ENCODE measurements at places on chromosomes 1 and 21.

- peak; percentile 56 for DNase-seq
Observed at GRCh38 chr1:180235502-180236239, 5.6 kb downstream of the LHX4 start.

GRCh38 chr1:185721553-185721952 lies 12.6 kb upstream of the HMCN1 start:
- no peak for DNase-seq

GRCh38 chr1:115331558-115332331 lies 6.3 kb downstream of the NGF start:
- DNase-seq = no peak

DNA sequence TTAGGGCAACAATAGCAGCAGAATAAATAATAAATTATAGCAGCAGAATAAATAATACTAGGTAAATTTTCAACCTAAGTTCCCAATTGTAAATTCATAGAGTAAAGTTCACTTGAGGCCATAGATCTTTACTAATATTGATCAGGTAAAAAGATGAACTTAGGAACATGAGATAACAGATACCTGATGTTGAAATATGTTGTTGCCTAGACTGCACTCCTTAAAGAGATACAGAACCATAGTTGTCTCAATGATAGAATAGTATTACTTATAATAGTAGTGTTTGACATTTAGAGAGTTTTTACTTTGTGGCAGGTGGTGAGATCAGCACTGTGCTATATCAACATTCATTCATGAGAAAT lies 378 bp upstream of the F13B start:
- DNase-seq = no peak

GRCh38 chr1:235639226-235640205 lies 10.1 kb downstream of the GNG4 start:
- no peak for DNase-seq

DNA sequence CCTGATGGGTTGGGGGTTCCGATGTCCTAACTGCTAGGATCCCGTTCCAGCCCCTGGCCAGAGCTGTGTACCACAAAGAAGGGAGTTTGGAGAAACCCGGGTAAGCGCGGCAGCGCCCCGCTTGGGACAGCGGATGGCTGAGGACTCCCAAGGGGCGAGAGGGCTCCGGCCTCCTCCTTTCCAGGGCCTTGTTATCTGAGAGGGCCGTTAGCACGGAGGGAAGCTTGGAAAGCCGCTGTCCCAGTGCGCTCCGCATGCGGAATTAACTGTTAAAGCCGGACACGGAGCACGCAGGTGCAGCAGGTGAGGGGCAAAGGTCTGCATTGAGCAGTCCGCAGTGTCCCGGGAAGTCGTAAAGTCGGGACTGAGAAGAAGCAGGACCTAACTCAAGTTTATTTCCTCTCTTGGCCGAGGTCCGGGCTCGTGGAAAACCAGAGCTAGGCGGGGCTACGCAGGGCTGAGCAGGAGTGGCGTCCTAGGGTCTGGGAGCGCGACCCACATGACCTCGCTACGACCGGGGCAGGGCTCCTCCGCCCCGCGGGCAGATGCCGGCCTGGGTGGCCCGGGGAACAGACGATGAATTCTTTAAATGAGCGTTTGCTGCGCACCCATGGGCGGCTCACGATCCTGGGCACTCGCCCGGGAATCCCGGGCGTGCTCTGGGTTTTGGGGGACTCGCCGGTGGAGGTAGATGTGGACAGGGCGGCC lies 4.5 kb downstream of the LHX4 start:
- peak; percentile 77 for DNase-seq

DNA sequence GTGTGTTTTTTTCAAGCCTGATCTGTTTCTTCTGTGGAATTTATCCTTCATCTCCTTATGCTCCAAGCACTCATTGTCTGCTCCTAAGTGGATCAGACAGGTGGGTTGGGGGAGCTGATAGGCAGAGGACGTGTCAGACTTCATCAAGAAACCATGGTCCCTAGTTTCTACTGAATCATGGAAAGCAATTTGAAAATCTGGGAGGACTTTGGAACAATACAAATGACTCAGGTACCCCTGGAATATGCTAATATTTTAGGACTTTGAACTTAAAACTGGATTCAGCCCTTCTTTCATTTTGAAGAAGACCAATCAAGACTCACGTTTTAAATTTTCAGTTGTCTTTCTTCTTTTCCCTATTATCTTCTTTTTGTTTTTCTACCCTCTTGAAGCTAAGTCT lies 7.7 kb downstream of the ABCG1 start:
- no peak for DNase-seq

DNA sequence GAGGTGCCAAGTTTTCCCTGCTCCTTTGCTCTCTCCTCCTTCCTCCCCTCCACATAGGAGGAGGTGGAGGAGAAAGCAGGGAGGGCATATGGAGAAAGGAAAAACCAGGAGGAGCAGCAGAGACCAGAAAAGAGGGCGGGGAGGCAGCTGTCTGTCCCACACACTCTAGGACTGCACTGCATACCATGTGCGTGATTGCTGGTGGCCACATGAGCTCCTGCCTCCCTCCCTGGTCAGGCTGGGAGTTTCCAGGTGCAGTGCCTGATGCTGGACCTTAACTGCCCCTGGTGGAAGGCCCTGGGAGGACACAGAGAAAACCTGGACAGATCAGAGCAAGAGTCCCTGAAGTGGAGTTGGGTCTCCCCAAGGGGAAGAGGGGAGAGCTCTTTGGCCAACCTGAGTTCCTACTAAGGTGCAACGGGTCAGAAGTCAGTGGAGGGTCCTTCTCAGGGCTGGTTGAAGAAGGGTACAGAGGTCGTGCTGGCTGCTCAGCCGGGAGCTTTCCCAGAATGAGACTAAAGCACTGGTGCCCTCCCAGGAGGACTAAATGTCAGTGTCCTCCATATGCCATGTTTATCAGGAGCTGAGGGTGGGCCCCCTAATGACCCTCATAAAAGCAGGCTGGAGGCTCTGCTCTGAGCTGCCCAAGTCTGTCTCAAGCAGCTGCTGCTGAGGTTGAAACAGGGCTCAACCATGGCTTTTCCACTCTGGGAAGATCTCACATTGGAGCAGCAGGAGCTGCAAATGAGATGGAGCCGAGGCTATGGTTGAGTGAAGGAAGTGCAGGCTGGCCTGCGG lies 3.5 kb upstream of the LGR6 start:
- DNase-seq = peak; percentile 74

GRCh38 chr1:31364561-31365250 lies 8.2 kb downstream of the FABP3 start:
- no peak for DNase-seq

DNA sequence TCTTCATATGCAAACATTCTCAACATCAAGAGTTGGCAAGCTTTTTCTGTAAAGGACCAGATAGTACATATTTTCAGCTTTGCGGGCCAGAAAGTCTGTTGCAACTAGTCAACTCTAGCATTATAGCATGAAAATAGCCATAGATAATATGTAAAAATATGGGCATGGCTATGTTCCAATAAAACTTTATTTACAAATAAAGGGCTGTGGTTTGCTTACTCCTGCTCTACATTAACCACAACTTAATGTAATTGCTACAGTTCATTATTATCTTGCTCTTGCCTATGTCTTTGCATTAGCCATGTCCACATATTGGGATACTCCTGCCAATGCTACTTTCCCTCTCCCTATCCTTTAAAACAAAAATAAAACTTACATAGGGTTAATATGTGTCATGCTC lies 24.5 kb upstream of the CTSK start:
- no peak for DNase-seq

DNA sequence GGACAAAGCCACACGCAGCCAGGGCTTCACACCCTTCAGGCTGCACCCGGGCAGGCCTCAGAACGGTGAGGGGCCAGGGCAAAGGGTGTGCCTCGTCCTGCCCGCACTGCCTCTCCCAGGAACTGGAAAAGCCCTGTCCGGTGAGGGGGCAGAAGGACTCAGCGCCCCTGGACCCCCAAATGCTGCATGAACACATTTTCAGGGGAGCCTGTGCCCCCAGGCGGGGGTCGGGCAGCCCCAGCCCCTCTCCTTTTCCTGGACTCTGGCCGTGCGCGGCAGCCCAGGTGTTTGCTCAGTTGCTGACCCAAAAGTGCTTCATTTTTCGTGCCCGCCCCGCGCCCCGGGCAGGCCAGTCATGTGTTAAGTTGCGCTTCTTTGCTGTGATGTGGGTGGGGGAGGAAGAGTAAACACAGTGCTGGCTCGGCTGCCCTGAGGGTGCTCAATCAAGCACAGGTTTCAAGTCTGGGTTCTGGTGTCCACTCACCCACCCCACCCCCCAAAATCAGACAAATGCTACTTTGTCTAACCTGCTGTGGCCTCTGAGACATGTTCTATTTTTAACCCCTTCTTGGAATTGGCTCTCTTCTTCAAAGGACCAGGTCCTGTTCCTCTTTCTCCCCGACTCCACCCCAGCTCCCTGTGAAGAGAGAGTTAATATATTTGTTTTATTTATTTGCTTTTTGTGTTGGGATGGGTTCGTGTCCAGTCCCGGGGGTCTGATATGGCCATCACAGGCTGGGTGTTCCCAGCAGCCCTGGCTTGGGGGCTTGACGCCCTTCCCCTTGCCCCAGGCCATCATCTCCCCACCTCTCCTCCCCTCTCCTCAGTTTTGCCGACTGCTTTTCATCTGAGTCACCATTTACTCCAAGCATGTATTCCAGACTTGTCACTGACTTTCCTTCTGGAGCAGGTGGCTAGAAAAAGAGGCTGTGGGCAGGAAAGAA lies 8.1 kb downstream of the PSRC1 start:
- peak; percentile 72 for DNase-seq

DNA sequence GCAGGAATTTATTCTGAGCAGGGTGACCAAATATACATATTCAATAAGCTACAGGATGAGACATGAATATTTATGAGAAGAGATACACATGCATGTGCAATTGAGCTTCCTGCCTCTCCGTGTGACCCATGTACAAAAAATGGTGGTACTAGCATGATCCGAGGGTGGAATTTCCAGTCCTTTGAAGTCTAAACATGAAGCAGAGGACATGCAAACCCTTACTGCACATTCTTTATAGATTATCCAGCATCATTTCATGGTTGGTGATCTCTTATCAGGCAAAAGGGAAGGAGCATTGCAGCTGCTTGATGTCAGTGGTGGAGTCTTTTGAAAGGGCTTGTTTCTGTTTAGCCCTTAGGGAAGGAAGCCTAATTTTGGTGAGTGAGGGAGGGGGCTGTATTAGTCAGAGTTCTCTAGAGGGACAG lies 448.6 kb downstream of the SETD4 start:
- no peak for DNase-seq

- no peak for DNase-seq
Observed at GRCh38 chr1:104874044-104874443, 1124.3 kb downstream of the AMY1C start.

GRCh38 chr1:100565937-100566699 lies 28.2 kb downstream of the GPR88 start:
- no peak for DNase-seq

DNA sequence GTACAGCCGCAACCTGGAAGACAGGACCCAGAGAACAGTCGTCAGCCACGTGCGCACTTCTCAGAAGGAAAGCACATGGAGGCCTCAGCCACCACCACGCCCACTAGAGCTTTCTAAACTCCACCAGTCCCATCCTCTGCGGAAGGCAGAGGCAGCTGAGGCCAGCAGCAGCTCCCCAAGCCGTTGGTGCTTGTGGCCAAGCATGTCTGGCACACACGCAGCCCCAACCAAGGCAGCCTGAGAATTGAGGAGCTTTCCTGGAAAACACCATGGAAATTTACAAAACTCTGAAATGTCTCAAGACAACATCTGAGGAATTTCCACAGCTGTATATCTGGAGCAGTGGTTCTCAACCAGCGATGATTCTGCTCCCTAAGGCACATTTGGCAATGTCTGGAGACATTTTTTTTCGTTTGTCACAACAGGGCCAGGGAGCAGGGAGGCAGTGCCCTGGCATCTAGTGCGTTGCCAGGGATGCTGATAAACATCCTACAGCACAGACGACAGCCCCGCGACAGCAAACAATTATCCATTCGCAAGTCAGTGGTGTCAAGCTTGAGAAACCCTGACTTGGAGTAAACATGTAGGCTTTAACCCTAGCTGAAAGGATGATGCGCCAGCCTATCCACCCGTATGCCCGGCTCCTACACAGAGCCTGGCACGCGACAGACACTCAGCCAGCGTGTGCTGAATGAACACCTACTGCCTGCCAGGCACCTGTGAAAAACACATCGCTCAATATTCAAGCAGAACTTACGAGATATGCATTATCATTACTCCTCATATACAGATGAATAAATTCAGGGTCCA lies 24.7 kb downstream of the NPHP4 start:
- DNase-seq = no peak

DNA sequence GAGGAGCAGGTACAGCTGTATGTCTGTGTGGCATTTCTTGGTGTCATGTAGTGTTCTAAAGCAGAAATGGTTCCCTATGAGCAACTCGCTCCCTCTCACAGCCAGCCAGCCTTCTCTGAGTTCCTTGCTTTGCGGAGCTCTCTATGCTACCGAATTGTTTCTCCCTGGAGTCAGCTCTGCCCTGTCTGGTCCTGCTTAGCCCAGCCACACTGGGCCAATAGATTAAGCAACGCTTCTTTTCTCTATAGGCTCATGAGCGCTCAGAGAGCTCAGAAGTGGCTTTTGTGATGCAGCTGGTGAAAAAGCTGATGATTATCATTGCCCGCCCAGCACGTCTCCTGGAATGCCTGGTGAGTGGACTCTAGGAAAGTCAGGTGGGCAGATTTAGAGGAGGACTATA lies 113.1 kb downstream of the PIK3R3 start:
- DNase-seq = no peak

DNA sequence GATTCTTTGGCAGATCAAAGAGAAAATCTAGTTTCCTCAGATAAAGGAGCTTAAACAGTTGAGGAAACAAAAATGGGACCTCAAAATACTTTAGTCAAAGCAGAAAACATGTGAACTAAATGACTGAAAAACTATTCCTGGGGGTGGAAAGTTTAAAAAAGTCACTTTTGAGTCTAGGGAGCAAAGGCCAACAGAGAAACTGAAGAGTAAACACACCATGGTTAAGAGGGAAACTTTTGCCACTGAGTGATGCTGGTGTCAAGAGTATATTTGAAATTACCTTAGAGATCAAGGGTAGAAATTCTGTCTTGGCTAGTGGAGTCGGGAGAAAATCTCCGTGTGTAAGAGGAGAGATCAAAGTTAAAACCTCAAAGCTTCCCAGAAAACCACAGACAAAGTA lies 501.2 kb upstream of the ADGRL4 start:
- DNase-seq = no peak

DNA sequence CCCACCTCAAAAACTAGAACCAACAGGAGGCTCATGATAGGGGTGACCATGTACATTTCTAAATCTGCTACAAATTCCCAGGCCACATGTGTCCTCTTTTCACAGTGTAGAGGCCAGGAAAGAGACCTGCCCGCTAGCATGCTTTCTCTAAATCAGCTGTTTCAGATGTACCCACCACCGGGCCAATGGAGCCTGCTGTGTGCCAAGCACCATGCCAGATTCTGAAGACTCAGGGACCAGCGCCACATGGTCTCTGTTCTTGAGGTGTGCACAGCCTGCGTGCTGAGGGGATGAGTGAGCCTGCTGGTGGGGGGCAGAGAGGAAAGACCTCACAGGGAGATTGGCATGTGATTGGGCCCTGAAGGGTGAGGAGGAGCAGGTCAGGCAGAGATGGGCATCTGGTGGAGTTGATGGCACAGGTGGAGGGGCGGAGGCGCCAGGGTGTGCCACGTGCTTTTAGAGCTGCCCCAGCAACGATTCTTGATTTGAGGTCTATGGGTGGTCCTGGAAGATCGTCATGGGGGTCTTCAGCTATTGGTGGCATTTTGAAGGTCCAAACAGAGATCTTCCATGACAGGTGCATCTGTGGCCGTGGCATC lies 485.1 kb upstream of the VAMP3 start:
- DNase-seq = no peak

Measured in DMS53 (cell line).